ENCODE measurements at places on chromosomes 2 and 18.

DNA sequence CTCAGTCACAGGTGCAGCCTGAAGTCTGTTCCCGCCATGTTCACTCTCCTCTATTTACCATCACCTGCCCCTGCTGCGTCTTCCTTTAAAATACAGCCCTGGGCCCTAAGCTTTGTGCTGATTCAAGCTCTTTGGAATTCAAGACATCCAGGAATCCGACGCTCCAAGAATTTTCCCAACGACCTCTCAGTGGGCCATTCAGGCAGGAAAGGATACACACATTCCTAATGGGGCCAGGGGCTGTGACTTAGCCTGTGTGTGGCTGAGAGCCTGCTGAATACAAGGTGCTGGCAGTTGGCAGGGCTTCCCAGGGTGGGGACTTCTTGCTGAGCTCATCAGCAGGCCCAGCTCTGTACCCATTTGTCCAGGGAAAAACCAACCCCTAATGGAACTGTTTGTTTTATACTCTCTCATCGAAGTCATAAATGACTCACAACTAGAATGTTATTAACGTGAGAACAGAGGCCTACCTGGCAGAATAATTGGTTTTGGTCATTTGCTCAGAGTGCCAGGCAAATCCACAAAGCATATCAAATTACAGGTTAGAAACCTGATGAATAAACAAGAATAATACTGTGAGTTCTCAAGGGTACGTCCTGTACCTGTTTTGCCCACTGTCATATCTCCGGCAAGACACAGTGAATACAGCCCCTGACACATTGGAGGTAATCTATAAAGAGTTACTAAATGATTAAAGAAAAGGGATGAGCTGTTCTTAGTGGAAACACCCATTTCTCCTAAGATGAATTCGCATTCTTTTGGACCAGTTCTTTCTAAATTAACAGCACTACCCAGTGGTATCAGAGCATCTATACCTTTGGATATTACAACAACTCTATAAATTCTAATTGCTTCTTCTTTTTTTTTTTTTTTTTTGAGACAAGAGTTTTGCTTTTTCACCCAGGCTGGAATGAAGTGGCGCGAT is 12.6 kb upstream of the KCMF1 start:
- no peak for DNase-seq

DNA sequence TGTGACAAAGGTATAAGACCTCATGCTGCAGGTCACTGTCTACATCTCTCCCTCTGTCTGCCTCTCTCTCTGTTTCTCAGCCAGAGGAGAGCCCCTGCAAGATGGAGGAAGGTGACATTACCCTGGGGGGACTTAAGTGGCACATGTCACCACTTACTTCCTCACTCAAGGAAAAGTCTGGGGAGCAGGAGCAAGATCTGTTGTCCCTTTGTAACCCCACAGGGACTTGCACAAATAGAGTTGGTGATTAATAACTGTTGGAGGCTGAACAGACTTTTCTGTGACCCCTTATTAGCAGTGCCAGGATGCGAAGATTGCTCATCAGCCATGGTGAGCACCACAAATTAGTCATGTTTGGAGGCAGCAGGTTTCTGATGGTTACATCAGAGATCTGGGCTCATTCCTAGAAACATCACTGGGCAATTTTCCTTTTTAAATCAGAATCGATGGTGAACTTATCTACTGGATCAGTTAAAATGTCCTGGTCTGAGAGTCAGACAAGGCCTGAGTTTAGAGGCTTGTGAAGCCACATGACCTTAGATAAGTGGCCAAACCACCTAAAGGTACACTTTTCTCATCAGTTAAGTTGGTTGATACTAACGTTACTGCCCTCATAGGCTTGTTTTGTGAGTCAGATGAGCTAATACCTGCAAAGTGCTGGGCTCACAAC is 81.2 kb upstream of the LTBP1 start:
- DNase-seq = no peak

- peak; percentile 34 for DNase-seq
These were observed 9.2 kb downstream of the TGIF1 start for GRCh38 chr18:3458952-3459853.

DNA sequence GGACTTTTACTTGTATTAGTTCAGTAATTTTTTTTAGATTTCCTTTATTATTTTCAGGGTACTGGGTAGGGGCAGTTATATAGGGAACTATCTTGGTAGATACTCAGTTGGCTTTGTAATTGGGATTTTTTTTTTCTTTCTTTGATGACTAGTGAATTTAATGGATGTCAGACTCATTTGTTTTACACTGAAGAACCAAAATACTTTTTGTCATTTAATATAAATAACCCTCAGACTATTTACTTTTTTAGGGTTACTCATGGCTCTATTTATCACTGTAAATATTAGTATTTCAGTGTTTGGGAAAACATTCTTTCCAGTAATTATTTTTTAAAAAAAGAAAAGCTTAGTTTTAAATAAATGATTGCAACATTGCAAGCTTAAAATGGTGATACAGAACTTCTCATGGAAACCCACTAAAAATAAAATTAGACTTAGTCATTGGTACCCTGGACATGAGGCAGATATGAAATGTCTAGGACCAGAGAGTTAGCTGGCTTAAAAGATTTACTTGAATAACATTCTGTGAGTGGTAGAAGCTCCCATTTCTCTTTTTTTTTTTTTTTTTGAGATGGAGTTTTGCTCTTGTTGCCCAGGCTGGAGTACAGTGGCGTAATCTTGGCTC is 74.4 kb upstream of the CYP20A1 start:
- no peak for DNase-seq

GRCh38 chr18:54532222-54532621 is 58.8 kb upstream of the DYNAP start:
- no peak for DNase-seq

GRCh38 chr2:36338124-36338826 is 17.3 kb upstream of the CRIM1 start:
- DNase-seq = no peak

- DNase-seq = peak; percentile 79
These were observed 39.9 kb downstream of the STK17B start for GRCh38 chr2:196131384-196131937.

DNA sequence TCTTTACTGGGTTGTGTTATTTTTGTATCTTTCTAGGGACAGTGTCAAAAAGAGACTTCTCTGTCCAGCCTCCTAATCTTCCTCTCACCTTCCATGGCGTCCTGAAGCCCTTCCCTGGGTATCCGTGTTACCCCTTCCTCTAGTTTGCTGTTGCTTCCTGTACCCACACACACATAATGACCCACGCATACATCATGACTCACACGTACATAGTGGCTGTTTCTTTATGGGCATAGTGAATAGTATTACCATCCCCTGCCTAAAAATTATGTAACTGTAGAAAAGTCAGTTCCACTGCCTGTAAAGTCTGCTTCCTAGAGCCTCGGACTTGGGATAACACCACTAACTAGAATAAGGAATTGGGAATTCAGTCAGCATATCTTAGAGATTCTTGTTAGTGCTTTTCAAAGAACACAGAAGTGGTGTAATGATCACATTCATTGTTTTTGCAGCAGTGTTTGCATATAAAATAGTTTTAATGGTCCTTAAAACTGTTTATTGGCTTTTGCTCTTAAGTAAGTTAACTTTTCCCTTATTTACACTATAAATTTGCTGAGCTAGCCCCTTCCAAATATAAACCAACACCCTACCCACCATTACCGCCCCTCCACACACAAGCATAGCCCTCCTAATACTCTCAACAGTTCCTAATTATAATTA is 308.4 kb upstream of the RAB12 start:
- no peak for DNase-seq

GRCh38 chr18:9721893-9722550 is 13.9 kb downstream of the RAB31 start:
- no peak for DNase-seq

DNA sequence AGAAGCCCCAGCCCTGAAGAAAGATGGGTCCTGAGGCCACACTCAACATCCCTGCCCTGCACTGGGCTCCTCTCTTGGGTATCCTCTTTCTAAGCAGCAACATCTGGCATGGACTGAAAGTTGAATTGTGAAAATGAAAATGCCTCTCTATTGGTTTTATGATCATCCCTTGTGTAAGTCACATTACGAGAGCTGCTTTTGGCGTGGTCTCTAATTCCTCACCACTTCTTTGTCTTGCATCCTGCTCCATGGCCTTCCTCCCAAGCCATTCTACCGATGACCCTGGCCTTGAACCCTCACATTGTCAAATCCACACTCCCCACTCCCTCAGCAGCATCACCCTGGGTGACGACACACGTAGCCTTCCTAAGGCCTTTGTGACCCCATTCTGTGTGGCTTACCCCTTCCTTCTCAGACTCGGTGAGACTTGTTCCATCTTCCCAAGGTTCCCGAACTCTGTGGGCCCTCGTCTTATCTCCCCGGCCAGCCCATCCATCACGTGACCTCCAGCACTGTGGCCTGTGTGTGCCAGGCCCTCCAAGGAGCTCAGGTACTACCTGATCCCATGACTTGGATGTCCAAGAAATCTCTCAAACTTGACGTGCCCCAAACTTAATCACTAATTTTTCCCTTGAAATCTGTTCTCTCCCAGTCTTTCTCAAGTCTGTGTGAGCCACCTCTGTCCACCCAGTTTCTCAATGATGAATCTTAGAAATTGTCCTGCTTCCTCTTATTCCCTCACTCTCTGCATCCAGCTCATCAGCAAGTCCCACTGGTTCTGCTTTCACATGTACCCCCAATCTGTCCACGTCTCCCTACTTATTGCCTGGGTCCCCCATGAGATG is 194.7 kb upstream of the HS6ST1 start:
- DNase-seq = no peak

DNA sequence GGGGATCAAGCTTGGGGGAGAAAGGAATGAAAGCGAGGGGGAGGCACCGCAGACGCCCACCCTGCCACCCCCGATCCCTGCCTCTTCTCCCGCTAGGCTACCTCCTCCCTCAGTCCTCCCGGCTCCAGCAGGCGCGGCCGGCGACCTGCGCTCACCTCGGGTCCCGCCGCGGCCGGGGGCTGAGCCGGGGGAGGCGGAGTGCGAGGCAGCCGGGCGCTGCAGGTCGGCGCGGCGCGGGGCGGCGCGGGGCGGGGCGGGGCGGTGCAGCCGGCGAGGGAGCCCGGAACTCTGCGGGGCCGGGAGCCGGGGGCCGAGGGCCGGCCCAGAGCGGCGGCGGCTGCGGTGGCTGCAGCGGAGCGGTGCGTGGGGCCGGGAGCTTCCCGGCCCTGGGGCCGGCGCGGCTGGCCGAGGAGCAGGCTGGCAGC is 477 bp downstream of the ACVR1 start:
- DNase-seq = no peak

DNA sequence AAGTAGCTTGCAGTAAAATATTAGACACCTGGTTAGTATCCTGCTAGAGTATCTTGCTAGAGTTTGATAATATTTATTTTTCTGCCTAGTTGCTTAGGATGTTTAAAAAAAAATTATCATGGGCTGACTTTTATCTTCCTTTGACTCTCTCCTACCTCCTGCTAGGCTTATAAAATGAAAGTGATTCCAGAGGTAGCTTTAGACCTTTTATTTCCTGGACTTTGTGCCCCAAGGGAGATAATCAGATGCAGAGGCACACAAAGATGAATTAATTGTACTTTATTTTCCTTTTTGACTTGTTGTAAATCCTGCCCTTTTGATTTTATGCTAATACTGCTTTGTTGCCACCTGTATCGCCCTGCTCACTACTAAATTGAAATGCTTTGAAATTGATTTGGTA is 130.7 kb downstream of the WDSUB1 start:
- DNase-seq = no peak

- DNase-seq = no peak
These were observed 53.6 kb downstream of the CDK15 start for GRCh38 chr2:201859949-201860348.

DNA sequence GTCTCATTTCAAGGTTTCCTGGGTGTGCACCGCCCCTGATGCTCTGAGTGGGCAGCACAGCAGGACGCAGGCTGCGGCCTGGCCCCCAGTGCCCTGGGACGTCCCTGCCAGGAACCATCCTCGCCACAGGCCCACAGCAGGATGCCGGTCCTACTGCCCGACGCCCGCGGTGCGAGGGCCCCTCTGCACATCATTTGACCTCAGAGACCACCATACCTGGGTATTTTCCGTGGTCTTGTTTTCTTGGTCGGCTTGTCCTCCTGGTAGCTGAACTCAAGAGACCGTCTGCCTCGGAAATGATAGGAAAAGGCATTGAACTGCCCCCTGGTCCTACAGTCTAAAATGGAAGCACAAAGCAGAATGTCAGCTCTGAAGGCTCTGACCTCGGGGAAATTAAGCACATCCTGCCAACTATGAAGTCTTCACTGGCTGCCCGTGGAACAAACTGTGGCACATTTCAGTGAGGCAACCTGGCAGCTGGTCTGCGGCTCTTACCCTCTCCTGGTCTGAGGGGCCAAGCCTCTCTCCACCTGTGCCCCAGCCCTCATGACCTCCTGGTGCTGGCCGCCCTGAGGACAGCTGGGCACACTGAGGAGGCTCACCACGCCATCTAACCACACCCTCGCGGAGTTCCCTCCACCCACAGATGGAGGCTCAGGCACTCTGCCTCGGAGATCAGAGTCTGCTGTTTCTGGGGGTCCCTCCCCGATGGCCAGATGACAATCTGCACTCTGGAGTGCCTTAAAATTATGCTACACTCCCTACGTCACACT is 105.0 kb downstream of the PXDN start:
- DNase-seq = no peak

- no peak for DNase-seq
These were observed 112.6 kb upstream of the MC4R start for GRCh38 chr18:60485201-60485600.

- no peak for DNase-seq
These were observed 1.6 kb upstream of the KCNJ3 start for GRCh38 chr2:154696810-154697417.

DNA sequence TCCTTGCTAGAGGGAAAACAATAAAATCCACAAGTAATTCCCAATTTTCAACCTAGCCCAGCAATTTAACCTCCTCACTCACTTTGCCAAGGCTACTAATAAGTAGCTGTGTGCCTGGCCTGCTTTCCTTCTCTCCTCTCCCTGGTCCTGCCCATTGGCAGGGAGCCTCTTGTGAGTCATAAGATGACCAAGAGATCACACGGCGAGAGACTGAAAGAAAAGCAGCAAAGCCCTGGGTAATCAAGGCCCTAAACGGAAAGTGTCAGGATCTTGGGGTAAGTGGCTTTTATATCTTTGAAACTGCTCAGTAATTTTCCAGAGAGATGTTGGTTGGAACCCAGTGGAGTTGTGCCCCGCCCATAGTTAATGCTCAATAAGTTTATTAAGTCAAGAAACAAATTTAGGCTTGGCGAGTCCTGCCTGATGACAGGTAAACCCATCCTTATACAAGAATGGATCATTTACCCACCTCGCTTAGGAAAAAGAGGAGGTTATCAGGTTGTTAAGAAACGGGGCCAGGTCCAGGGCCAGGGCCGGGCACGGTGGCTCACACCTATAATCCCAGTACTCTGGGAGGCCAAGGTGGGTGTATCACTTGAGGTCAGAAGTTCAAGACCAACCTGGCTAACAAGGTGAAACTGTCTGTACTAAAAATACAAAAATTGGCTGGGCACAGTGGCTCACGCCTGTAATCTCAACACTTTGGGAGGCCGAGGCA is 10.0 kb upstream of the ADAM17 start:
- no peak for DNase-seq

DNA sequence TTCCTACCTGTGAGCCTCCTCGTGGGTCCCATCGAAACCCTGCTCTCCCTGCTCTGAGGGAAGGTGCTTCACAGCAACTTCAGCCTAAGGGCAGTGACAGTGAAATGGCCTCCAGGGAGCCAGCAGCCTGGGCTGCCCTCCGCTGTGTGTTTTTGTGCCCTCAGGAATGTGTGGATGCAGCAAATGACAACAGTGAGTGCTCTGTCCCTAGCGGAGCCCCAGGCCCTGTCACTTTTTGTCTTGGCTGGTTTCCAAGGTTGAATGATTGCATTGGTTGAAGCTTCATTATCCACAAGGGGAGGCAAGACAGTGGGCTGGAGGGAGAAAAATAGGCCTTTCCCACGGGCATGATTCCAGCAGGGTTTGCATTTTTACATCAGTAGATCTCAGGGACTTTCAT is 42.9 kb downstream of the STON1 start:
- no peak for DNase-seq

- no peak for DNase-seq
These were observed 73.4 kb downstream of the ZFP36L2 start for GRCh38 chr2:43152741-43153647.

All from CD4-positive, alpha-beta T cell treated with Interleukin-10 for 1 hour (primary cell).